ENCODE measurements at places on chromosomes 2 and 18. TPM values are rescaled to one million over a fixed set of nuclear protein-coding genes. Genes with fewer than 3 reads are reported as not detected.

The UGT1A8 gene
- not detected for total RNA-seq

DNA sequence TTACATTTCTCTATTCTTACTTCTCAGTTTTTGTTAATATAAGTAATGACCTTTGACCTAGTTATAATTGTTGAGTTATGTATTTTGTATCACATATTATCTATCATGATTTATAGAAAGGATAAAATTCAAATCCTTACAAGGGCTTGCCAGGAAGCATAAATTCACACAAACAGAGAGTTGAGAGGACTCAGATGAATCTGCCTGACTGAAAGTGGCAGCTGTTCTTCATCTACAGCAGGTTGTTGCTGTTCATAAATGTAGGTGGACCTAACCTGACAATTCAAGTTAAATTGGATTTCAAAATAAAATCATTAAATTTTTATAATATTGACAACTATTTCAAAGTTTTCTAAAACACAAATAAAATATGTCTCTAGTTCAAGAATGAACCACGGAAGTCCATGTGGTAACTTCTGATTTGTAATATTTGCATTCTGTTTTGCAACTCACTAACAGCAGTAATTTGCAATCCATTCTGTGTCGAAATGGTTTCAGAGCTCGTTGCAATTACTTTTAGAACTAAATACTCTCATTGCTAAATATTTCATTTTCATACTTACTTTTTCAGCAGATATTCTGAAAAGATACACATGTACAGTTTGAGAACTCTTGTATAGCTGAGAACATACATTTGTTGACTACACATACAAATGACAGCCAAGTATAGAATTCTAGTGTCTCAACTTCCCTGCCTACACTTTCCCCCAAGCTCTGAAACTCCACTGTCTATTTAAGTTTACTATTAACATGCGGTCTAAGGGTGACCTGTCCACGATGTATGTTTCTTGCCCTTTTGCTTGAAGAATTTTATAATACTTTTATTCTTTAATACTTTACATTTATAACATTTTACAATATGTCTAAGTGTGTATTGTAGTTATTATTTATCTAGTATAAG is 25.7 kb downstream of the SCN7A start:
- DNase-seq, result no peak

DNA sequence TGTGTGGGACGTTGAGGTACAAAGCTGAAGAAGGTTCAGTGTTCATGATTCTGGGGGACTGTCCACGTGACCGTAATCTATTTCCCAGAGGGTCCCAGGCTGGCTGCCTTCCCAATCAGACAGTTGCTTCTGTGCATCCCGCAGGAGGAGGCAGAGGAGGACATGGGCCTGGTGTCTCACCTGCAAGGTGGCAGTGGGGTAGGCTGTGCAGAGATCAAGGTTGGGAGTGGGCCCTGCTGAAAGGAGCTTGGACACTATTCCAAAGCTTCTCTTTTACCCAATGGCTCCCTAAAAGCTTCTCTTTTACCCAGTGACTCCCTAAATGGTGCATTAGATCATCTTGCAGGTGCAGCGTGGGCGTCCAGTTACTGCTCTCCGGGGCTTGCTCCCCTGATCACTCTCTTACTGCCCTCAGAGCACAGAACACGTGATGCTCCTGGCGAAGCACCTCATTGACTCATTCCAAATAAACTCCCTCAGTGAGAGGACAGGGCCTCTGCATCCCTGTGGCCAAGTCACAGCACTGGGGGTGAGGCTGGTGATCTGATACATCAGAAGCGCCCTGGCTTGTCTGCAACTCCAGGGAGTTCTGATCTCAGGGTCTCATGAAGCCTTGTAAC is 41.5 kb downstream of the RNF144A start:
- DNase-seq, result no peak

The DNER gene
- 16.5 TPM for total RNA-seq

GRCh38 chr2:66469214-66469902 is 34.4 kb downstream of the MEIS1 start:
- DNase-seq, result no peak

DNA sequence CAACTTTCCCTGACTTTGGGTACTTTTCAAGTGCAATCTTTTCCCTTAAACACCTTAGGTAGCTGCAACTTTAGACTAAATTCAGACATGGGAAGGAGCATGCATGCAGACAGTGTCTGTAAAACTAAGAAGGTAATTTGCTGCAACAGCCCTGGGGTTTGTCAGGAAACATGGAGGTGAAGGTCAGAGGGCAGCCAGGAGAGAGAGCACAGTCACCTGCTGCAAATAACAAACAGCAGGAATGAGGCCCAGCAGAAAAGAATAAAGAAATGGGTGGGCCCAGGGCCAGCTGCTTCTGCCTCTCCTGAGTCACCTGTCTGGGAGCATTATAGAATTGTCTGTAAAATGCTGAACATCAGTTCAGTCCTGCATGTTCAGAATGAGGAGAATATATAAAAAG is 35.2 kb downstream of the MTHFD2 start:
- no peak for DNase-seq

GRCh38 chr2:43313642-43314017 is 87.2 kb upstream of the ZFP36L2 start:
- DNase-seq, result no peak

The C2orf66 gene
- total RNA-seq, result not detected

The LHCGR gene
- not detected for total RNA-seq

The TMEM169 gene
- 4.6 TPM for total RNA-seq

The COX7A2L gene
- total RNA-seq, result 90.2 TPM

GRCh38 chr2:190216829-190217228 is 102.8 kb downstream of the HIBCH start:
- DNase-seq, result peak; percentile 21

The GREB1 gene
- 0.98 TPM for total RNA-seq

The MC2R gene
- not detected for total RNA-seq

GRCh38 chr18:2680216-2680792 is 24.8 kb downstream of the SMCHD1 start:
- DNase-seq, result no peak

- no peak for DNase-seq
Measured at GRCh38 chr2:133411857-133412256, 156.4 kb downstream of the NCKAP5 start.

The RNF152 gene
- 45.0 TPM for total RNA-seq

- no peak for DNase-seq
Measured at GRCh38 chr2:222862106-222862908, 1.5 kb downstream of the ACSL3 start.

DNA sequence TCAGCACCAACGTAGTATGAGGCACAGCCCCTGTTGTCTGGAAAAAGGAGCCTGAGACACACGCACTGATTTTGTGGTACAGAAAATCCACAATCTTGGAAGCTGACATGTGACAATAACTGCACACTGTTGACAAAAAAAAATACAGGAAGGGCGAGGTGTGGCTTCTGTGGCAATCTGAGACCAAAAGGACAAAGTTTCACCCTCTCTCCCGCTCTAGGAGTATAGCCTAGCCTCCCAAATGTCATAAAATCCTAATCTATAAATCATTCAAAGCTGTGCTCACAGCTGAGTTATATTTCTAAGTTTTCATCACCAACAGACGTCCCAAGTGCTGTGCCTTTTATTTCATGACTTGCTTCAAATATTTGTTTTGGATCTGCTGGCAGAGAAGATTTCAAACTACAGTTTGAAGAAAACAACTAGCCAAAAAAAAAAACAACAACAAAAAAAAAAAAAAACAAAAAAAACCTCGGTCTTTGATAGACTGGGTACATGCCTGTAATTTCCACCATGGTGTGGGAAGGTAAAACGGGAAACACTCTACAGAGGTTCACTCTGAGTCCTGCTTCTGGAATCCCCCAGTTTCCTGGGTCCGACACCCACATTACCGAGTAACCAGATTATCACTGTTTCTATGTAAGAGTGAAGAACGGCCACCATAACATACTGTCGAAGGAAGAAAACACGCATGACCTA is 61.0 kb downstream of the C2orf76 start:
- no peak for DNase-seq

- DNase-seq, result no peak
Measured at GRCh38 chr2:213500881-213501280, 216.6 kb downstream of the SPAG16 start.

The RAB6C gene
- total RNA-seq, result 0.19 TPM

DNA sequence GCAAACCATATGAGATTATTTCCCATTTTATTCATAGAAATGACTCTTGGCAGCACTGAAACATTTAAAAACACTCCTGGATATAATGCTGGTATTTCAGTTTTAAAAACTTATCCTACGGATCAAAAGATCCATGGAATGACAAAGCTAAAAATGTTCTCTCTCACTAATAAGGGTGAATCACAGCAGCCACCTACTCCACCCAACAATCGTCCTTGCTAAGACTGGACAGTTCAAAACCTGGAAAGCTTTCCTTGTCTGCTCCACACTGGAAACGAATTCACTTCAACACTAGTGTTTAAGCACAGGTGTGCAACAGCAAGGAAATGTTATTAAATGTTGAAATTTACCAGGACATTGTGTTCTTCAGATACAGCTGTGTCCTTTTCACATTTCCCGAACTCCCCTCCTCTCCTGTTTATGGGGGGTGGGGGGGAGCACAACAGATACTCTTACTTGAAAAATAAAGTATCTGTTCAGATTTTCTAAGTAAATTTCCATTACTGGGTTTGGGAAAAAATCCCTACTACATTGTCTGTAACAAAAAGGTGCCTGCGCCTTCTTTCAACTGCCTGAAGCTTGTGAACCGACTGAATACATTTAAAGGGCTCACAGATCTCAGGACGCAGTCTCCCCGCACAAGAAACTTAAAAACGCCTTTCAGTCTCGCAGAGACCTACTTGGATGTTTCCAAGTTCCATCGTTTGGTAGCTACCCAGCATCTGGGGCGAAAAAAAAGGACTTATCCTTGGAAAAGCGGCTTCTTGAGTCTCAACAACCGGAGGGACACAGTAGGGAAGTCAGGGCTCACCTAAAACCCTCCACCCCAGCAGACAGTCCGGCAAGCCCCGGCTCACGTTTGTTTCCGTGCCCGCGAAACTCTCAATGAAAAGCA is 1.3 kb downstream of the YWHAQ start:
- DNase-seq, result no peak

- no peak for DNase-seq
Measured at GRCh38 chr2:128494640-128495321, 176.1 kb upstream of the HS6ST1 start.

The KCNK3 gene
- total RNA-seq, result 8.1 TPM

The SCN9A gene
- total RNA-seq, result 5.3 TPM

- DNase-seq, result no peak
Measured at GRCh38 chr2:80499095-80499494, 194.5 kb upstream of the LRRTM1 start.

DNA sequence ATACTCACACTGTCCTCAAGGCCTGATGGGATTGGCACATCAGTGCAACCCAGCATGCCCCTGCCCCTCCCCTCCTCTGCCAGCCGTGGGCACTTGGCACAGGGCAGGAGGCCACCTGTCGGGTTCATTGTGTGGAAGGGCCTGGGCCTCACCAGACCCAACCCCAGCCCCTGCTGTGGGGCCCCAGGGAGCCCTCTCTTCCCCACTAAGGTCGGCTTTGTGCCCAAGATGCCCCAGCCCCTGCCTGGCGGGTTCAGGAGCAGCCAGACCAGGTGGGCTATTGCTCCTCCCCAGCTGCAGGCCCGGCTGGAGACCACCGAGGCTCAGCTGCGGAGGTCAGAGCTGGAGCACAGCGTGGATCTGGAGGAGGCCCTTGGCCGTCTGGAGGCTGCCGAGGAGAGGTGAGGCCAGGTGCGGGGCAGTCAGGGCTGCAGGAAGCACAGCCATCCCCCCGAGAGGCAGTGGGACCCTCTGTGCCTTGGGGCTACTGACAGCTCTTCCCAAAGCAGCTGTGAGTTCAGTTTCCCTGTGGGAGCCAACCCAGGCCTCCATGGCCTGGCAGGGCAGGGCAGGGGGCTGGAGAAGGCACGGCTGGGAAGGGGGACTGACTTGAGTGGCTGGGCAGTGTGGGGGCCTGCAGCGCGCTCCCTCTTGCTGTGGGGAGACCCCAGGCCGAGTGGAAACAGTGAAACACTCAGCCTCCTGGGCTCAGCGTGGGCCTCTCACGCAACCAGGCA is 16.3 kb downstream of the CROCC2 start:
- DNase-seq, result no peak

The RIT2 gene
- total RNA-seq, result not detected

DNA sequence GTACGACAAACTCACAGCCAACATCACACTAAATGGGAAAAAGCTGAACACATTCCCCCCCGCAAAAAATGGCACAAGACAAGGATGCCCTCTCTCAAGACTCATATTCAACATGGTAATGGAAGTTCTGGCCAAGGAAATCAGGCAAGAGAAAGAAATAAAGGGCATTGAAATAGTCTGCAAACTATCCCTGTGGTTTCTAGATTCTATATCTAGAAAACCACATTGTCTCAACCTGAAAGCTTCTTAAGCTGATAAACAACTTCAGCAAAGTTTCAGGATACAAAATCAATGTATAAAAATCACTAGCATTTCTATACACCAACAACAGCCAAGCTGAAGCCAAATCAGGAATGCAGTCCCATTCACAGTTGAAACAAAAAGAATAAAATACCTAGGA is 294.6 kb upstream of the CYP26B1 start:
- DNase-seq, result no peak

- DNase-seq, result no peak
Measured at GRCh38 chr2:137638932-137639331, 325.3 kb upstream of the HNMT start.

GRCh38 chr2:46003903-46004473 is 293.2 kb upstream of the EPAS1 start:
- DNase-seq, result no peak

- DNase-seq, result no peak
Measured at GRCh38 chr2:96773922-96774321, 13.2 kb downstream of the CNNM4 start.

The CABYR gene
- total RNA-seq, result 1.6 TPM

GRCh38 chr2:23347471-23348092 is 37.4 kb upstream of the KLHL29 start:
- DNase-seq, result no peak

- no peak for DNase-seq
Measured at GRCh38 chr2:74417763-74418162, 3.7 kb downstream of the C2orf81 start.

- DNase-seq, result peak; percentile 17
Measured at GRCh38 chr2:239459606-239460005, 58.8 kb upstream of the HDAC4 start.

- no peak for DNase-seq
Measured at GRCh38 chr2:24456599-24457556, 34.2 kb upstream of the NCOA1 start.

The CCT4 gene
- total RNA-seq, result 99.3 TPM

- DNase-seq, result no peak
Measured at GRCh38 chr2:220282236-220282635, 654.8 kb downstream of the SLC4A3 start.

- DNase-seq, result no peak
Measured at GRCh38 chr2:182852801-182853200, 13.6 kb downstream of the FRZB start.

GRCh38 chr2:72527424-72527823 is 298.4 kb downstream of the EXOC6B start:
- no peak for DNase-seq

The SLC38A11 gene
- total RNA-seq, result 20.0 TPM

The PLGLB1 gene
- 4.1 TPM for total RNA-seq

Measured in kidney (tissue), 22 donors.